Activated CD8-positive, alpha-beta T cell treated with anti-CD3 and anti-CD28 coated beads for 36 hours (primary cell): ENCODE measurements at places on chromosomes 5 and 9. TPM values are rescaled to one million over a fixed set of nuclear protein-coding genes. Genes with fewer than 3 reads are reported as not detected.

The SYK gene
- total RNA-seq = 0.20 TPM

The SLC35A4 gene
- 72.9 TPM for total RNA-seq

The PCDHGA2 gene
- not detected for total RNA-seq

The ADAMTS12 gene
- total RNA-seq = not detected

DNA sequence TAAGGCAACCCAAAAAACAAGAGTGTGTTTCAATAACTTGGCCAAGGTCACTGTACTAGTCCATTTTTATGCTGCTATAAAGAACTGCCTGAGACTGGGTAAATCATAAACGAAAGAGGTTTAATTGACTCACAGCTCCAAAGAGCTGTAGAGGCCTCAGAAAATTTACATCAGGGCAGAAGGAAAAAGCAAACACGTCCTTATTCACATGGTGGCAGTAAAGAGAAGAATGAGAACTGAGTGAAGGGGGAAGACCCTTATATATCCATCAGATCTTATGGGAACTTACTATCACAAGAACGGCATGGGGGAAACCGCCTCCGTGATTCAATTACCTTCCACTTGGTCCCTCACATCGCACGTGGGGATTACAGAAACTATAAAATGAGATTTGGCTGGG lies 64.3 kb upstream of the CAMK4 start:
- peak; percentile 7 for DNase-seq

GRCh38 chr5:94849821-94850736 lies 231.6 kb downstream of the SLF1 start:
- peak; percentile 31 for DNase-seq

DNA sequence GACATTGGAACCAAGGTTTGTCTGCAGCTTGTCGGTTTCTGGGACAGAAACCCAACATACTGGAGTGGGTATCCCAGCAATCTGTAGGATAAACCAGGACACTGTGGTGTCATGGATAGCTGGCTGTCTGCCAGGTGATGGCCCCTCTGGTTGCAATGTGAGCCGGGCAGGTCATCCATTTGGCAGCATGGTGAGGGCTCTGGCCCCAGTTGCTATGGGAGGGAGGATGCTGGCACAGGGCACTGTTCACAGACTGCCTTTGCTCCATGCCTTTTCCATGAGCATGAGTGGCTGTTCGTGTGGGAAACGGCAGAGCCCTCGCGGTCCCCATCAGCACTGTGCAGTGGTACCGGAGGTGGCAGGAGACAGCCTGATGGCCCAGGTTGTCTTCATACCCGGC lies 6.4 kb downstream of the S1PR3 start:
- no peak for DNase-seq

DNA sequence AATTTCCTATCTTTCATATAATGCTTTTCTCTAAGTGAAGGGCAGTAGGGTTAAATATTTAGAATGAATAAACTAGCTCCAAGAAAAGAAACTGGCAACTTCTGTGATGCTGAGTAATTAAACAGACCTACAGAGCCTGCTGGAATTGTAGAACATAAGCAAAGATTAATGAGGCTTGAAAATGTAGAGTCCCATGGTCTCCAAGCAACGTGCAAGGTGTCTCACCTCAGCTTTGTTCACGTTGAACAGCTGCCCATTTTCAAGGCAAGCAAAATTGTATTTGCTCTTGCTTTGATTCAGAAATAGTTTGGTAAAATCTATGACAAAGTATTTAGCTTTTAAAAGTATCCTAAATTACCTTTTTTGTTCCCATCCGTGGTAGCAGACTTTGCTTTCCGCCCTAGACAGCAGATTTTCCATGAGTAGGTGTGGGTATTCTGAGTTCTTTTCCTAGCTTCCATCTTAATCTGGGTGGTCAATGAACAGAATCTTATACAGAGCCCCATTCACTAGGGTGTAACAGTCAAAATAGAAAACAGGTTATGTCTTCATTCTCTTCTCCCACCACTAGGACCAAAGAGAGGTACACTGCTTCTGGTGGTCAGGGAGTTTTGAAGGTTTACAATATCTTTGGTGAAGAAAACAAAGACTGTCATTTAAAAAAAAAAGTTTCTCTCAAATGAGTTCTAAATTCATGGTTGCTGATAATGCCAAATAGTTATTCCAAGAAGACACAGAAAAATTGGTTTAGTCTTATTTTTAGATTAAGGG lies 52.1 kb upstream of the TYRP1 start:
- no peak for DNase-seq

DNA sequence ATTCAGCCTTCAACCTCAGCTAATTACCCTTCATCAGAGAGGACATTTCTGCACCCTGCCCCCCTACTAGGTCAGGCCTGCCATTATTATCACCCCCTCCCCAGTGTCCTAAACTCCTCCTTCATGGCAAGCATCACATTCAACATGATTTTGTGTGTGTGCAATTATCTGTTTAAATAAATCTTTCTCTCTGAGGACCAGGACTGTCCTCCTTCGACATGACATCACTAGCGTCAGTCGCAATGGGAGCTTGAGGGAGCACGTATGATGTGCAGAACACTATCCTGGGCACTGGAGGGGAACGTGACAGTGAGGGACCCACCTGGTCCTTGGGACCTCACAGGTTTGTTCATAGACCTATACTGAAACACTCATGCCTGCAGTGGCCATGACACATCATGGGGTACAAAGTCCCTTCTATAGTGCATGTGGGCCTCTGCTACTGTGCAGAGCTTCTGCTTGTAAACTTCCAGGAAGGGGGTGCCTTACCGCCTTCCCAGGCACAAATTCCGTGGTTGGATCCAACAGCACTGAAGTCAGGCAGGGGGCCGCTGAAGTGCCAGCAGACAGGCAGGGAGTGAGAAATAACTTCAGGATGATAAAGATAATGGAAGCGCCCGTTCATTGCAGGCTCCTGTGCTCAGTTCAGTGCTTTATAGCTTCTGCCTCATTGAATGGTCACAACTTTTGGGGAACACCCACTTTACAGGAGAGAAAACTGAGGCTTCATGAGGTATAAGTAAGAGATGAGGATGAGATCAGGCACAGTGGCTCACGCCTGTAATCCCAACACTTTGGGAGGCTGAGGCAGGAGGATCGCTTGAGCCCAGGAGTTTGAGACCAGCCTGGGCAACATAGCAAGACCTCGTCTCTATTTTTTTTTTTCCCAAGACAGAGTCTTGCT lies 36.0 kb upstream of the STXBP1 start:
- no peak for DNase-seq

DNA sequence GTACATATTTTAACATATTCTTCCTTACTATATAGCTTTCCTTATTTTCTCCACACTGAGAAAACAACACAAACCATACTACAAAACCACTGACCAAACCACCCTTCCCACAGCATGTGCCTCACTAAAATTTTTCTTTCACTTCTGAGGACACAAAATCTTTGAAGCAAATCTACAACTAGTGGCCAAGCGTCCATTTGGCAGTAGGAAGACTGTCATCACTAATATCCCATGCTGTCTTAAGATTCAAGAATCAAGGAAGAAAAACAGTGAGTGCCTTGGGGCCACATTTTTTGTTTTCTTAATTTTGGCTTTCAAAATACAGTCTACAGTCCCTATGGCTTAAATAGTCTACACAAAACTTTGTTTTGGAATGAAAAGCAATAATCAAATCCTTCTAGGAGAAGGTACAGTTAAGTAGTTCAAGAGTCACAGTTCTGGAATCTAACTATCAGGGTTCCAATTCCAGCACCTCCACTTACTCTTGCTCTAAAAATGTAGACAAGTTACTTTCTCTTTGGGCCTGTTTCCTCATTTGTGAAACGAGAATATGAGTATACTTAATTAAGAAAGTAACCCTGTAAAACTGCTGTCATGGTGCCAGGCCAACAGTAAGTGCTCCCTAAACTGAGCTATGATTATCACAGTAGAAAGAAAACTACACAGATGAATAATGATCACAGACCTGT lies 227.9 kb downstream of the BNC2 start:
- DNase-seq = no peak

DNA sequence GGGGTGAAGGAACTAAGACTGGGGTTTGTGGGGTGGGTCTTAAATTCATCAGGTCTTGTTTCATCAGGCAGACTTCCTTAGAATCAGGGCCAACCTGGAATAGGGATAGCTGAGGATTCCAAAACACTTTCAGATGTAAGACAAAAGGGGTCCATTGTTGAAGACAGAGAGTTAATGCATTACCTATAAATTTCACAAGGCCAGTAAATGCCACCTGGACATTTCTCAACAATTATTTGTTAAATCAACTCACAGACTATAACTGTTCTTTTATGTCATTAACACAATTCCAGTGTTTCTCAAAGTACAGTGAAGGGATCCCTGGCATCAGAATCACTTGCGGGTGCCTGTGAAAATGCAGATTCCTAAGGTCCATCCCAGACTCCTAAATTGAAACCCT lies 2.8 kb downstream of the MARCHF3 start:
- DNase-seq = no peak

GRCh38 chr5:35804841-35805240 lies 51.9 kb upstream of the IL7R start:
- no peak for DNase-seq

DNA sequence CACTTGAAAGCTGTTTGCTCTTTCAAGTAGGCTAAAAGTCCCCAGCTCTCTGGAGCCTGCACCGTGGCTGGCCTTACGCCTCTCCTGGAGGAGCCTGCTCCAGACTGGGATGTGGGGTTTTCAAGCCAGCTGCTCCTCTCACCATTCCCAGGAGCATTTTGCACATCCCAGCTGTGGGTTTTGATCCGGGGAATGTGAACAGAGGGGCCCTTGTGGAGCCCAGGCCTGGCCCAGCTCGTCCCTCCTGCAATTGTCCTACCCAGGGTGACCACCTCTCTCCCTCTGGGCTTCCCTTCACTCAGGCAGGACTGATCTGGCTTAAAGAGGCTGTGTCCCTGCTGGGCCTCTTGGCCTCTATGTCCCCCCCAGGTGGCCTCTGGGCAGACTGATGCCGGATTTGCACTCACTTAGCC lies 32.5 kb upstream of the TIFAB start:
- no peak for DNase-seq

DNA sequence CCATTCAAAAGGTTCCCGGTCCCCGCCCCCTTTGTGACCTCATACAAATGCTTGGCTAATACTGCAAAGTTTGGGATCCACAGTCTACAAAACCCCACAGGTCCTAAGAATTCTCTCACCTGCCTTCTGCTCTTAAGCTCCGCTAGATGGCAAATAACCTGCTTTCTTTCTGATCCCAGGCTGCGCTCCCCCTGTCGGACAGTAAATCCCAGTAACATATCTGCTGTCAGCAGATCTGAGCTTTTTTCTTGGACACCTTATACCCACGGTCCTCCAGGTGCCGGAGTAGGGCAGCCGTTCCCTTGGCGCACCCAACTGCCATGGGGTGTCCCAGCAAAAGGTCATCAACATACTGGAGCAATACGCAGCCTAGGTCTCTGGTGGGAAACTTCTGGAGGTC lies 39.0 kb upstream of the PPP1R26 start:
- DNase-seq = no peak

GRCh38 chr5:139884144-139884543 lies 88.5 kb downstream of the PSD2 start:
- DNase-seq = no peak
